KG1 (cell line): ENCODE measurements at places on chromosomes 5 and 9.

GRCh38 chr9:127724012-127724411, 8.1 kb downstream of the TTC16 start:
- DNase-seq = no peak

DNA sequence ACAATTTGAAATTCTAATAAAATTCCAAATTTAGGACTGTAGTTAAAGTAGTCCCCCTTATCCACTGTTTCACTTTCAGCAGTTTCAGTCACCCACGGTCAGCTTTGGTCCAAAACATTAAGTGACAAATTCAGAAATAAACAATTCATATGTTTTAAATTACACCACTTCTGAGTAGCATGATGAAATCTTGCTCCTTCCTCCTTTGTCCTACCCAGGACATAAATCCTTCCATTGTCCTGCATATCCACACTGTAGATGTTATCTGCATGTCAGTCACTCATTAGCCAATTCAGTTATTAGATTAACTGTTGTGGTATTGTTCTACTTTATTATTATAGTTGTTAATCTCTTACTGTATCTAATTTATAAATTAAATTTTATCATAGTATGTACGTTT, 376.5 kb downstream of the SH3GL2 start:
- DNase-seq = no peak

DNA sequence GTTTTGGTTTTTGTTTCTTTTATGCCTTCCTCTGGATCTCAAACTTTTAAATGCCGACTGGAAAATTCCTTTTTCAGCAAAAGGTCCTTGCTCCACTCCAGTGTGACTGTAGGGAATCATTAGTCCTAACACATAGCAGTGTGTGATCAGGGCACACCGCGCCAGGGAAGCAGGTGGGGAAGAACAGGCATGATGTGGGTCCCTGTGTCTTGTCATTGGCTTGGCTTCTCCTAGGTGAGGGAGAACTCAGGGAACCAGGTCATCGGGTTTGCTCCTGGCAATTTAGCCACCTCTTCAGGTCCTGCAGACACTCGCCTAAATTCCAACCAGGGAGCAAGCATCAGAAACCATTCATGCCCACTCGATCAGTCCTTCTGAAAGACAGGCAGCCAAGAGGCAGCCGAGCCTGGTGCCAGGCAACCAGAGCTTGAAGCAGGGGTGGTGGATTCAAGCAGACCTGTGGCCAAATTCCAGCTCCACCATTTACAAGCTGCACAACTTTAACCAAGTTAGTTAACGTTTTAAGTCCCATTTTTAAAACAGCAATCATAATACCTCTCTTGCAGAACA, 514.2 kb downstream of the BNC2 start:
- no peak for DNase-seq

- DNase-seq = no peak
Observed at GRCh38 chr9:135448663-135449100, 30.9 kb upstream of the PPP1R26 start.

- no peak for DNase-seq
Observed at GRCh38 chr5:135452321-135453030, at the start of gene TIFAB. Gene TIFAB (minus strand): TSS chr5:135452351. CDS start chr5:135449939, 2,412 bp downstream.

DNA sequence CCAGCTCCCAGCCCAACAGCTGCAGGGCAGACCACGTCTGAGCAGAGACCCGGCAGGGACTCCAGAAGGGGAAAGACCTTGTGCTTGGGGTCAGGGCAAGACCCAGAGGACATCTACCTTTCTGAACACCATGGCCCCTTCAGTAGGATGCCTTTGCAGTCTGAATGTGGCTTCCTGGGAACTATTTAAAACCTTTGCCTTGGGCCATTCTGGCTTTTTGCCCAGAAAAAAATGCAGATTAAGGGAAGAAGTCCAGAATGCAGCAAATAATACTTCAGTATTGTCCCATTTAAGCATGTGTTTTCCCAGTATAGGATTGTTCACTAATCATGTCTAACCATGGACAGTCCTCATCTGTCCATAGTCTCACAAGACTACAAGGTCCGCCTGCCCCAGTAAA, 67.5 kb upstream of the ERCC6L2 start:
- no peak for DNase-seq

- DNase-seq = no peak
Observed at GRCh38 chr9:95497772-95498171, 19.0 kb downstream of the PTCH1 start.

DNA sequence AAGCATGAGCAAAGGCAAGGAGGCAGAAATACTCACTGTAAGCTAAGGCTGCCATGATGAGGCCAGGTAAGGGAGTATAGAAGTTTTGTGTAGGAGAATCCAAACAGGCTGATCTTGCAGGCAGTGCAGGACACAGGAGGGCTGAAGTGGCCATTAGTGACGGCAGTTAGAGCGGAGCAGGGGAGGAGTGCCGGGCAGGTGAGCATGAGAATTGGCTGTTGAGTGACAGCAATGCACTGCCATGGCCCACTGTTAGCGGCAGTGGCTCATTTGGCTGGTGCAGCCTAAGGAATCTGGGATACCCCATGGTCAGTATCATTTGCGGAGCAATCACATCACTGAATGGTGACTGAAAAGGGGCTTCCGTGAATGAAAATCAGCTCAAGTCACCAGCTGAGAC, 22.8 kb downstream of the RGS3 start:
- DNase-seq = no peak

DNA sequence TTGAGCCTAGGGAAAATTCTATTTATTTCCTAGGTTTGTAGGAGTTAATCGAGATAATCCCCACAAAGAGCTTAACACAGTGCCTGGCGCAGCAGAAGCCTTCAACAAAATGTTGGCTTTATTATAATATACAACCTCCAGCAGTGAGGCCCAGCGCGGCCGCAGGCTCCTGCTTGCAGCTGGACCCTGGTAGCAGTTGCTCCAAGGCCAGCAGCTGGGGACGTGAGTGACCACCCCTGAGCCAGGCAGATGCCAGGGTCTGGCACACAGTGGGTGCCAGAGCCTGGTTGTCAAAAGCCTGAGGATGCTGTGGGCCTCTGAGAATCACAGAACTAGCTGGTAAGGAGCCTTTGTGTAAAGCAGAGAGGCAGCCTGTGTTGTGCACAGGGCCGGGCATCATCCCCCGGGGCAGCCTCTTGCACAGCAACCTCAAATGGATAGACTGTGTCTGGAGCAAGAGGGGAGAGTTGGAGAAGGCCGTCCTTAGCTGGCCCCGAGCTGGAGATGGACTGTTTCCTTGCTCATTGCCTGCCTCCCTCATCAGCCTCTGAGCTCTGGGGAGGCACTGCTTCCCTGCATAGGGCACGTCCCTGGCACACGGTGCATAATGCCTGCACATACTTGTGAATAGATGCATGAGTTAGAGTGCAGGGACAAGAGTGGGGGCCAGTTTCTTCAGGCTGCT, 17.3 kb downstream of the CSF1R start:
- no peak for DNase-seq

GRCh38 chr5:74152625-74153254, 487.8 kb downstream of the ENC1 start:
- no peak for DNase-seq

DNA sequence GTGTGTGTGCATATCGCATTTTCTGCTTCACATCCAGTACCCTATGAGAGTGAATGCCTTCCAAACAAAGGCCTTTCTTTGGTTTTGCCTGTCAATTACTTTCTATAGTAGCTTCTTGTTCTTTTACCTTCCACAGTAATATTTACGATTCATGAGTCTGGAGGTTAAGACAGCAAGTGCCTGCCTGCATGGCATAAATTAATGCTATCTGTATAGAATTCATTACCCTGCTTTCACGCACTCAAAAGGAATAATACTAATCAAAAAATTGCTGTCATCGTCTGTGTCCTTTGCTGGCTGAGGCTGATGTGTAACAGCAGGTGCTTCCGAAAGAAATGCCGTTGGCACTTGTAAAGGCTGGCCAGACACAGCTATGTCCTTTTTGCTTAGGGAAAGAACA, 1304.4 kb upstream of the CDH6 start:
- DNase-seq = no peak

GRCh38 chr9:135136481-135136880, 49.0 kb downstream of the OLFM1 start:
- no peak for DNase-seq

DNA sequence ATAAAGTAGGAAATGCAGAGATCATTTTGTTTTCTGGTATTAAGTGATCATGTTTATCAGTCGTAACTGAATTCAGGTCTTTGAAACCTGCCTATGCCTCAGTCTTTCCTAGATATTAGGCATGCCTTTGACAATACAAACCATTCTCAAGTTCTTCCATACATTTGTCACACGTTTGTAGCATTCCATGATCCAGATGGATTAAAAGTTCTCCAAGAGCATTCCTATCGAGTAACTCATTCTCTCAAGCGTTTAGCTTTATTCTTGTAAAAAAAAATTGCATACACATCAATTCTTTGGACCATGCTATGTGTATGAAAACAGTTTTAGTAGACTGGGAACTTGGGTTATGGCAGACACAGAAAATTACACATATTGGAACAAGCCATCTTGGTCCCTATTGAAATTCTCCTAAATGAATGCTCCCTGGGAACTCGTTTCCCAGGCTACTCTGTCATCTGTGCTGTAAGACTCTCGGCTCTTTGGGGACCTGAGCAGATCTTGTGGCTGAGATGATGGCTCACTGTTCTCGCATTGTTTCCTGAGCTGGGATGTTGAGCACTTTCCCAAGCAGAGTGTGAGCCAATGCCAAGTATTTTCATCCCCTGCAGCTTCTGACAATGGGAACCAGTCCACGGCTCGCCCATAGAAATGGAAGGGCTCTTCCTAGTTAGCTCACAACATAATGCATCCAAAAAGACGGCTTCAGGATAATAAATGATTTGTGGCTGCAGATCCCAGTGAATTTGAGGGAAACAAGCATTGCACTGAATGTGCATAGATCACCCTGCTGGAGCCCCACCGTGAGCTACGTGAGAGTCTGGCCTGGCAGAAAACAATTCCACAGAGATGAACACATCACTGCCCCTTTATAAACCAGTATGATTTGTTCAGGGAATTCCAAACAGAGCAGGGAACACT, 230.2 kb downstream of the IRX1 start:
- no peak for DNase-seq

DNA sequence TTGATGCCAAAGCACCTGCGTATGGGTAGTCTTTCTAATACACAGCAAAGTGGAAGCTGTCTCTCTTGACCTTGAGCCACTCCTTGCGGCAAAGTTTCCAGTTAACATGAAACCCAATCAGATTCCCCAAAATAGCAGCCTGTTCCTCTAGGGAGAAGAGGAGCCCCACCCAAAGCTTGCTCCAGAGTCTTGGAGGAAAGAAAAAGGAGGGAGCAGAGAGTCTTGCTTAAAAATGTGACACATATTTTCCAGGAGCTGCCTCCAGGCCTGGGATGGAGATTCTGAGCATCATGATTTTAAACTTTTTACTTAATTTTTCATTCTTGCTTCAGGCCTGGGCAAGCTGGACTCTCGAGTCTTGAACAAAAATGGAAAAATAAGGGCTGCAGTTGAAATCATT, 223.5 kb upstream of the TNC start:
- DNase-seq = no peak

- DNase-seq = no peak
Observed at GRCh38 chr5:147782110-147783028, at the start of gene JAKMIP2. Gene JAKMIP2 (minus strand): TSS chr5:147782728. CDS start chr5:147671806, 110,922 bp downstream.

DNA sequence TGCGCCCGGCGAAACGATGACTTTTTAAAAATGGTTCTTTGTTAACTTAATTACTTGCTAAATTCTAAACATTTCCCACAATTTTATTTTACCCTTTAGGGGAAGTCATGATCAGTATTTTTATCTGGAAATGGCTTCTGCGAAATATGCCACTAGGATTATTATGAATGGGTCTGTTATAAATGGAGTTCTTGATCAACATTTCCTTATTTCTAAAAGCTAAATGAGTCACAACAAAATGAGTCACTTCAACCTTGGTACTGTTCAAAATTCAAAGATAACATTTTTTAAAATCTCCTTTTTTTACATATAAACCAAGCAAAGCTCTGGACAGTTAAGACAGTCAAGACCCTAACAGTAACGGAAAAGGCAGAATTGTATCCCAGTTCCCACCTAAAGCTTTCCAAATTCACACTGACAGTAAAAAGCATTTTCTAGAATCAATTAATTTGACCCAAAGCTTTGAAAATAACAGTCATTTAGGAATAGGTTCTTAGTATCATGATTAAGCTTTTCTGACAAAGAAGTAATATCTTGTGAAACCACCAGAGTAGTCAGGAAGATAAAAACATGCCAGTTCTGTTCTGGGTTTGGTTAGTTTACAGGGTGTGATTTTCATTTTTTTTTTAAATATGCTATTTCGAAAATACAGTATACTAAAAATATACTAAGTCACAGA, 81.7 kb downstream of the LHFPL2 start:
- DNase-seq = no peak

- DNase-seq = no peak
Observed at GRCh38 chr5:73897893-73898292, 271.9 kb downstream of the ARHGEF28 start.

DNA sequence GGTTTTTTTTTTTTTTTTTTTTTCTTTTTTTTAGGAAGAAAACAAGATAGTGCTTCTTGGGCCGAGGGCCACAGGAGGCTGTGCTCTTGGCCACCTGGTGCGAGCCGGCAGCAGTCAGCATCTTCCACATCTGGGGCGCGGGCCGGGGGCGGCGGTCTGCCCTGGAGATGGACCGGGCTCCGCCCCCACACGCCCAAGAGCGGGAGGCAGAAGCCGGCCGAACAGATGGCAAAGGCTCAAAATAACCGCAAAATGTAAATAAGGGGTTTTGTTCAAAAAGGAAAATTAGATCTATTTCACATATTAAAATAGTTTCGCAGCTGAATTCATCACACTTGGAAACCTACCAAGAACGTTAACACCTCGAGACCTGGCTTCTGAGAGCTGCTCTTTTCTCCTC, 51.5 kb upstream of the UBAC1 start:
- no peak for DNase-seq

DNA sequence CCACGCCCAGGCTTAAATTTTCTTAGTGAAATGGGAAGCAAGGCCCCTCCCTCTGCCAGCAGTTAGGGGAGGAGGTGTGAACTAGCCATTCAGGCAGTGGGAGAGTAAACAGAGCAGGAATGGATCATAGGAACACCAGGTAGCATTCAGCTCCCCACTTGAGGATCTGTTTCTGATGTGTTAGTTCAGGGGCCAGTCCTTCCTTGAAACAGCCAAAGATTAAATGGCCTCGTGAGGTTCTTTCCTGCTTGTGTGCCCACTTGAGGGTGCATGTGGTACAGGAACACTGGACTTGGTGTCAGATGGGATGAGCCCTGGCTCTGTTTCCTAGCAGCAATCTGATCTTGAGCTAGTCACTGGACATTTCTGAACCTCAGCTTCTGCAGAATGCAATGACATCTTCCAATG, 21.2 kb downstream of the FAXDC2 start:
- no peak for DNase-seq

DNA sequence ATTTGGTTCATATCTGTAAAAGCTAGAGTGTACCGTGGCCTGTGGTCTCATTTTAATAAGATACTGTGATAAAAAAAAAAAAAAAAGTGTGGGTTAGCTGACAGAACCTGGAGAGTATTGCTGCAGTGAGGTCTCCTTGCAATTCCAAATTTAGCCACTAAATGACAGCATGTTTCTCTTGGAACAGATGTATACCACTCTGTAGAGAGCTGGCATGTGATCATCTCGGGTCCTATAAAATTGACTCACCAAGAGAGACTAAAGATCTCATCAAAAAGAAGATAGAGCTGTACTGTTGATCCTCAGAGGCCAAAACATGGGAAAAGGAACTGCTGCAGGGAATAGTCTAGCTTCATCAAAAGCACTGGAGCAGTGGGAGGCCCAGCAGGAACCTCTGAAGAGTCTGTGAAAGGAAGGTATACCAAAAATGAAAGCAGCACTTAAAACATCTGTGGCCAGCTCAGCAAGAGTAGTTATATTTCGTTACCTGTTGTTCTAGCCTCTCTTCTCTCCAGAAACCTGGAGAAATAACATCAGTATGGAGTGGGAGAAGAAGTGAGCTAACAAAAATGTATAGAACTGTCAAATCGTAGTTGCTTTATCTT, 826.8 kb downstream of the EFNA5 start:
- DNase-seq = no peak
